Immature natural killer cell (primary cell): ENCODE measurements at places on chromosomes 13 and 19. TPM values are rescaled to one million over a fixed set of nuclear protein-coding genes. Genes with fewer than 3 reads are reported as not detected.

GRCh38 chr19:2949939-2950285, 5.1 kb upstream of the ZNF77 start:
- no peak for DNase-seq

The SPART gene
- 18.4 TPM for polyA plus RNA-seq

The GAPDHS gene
- not detected for polyA plus RNA-seq

The RNF17 gene
- not detected for polyA plus RNA-seq

- DNase-seq = no peak
Measured at GRCh38 chr19:1657746-1658145, 5.3 kb upstream of the TCF3 start.

- DNase-seq = no peak
Measured at GRCh38 chr19:55304980-55305379, 20.2 kb downstream of the TMEM150B start.
